Gastrocnemius medialis (tissue), 4 donors: ENCODE measurements at places on chromosomes 1 and 21. TPM values are rescaled to one million over a fixed set of nuclear protein-coding genes. Genes with fewer than 3 reads are reported as not detected.
A peak's percentile ranks its signal among the peaks of the same experiment; 100 is the strongest.

DNA sequence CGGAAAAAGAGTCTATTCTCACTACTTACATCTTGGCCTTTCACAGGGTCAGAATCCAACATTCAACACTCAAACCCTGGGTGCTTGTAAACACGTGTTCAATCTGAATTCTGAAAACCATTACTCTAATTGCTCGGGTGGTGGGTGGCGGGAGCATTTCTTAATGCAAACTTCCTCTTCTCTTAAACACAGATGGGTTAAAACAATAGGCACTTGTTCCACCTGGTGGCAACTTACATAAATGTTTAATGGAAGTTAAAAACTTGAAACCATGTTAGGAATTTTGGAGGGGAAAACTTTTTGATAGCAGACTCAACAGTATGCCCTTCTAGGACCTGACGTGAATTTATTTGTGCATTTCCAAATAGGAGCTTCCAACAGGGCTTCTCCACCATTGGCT lies 23.4 kb upstream of the TDRD10 start:
- H3K27me3 ChIP-seq: no peaks in the 10 kb centered on the region
- no peaks in the 10 kb centered on the region for H3K36me3 ChIP-seq
- H3K27ac ChIP-seq: no peak overlapping the region
- H3K4me3 ChIP-seq: no peak overlapping the region

DNA sequence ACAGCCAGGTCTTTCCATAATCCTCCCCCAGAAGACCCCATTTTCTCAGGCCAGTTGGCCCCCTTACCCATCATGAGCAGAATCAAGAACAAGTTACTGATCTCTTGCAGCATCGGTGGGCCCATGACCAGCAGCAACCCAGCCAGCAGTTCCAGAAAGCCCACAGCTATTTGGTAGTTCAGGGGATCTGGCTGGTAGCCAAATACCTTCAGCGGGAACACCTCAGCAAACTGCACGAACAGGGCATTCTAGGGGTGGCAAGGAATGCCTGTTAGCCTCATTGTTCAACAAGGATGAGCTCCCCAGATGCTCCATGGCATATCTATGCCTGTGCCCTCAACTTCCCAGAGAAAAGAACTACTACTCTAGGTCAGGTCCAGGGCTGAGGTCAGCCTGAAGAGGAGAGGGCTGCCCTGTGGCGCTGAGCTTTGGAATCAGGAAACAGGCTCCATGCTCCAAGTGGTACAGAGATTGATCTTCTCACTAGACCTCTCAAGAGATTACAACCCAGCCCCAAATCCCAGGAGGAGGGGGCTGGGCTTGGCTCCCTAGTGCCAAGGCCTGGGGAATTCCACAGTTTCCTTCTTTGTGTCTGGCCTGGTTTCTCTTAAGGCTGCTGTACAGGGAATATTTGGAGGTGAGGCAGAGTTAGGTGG lies 1.3 kb downstream of the TMEM35B start:
- H3K27me3 ChIP-seq: no peaks in the 10 kb centered on the region
- H3K27ac ChIP-seq: peak overlapping the region; percentile 75
- peaks cover 15% of the 10 kb centered on the region for H3K4me1 ChIP-seq

DNA sequence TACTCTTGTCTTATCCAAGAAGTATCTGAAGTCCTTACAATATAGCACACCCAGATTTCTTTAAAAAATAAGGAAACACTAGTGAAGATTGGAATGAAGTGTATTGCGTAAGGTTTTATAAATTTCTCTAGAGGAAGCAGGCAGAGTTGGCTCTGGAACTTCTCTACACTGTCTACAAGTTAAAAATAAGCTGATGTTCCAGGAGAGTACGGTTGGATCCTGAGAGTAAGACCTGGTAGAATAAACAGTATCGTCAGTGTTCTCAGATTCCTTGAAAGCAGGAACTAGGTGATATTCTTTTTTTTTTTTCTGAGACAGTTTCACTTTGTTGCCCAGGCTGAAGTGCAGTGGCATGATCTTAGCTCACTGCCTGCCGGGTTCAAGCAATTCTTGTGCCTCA lies 107.9 kb downstream of the USP25 start:
- peak overlapping the region; percentile 80 for H3K27ac ChIP-seq
- H3K36me3 ChIP-seq: peaks cover 22% of the 10 kb centered on the region
- no peaks in the 10 kb centered on the region for H3K27me3 ChIP-seq
- peak; percentile 19 for DNase-seq

GRCh38 chr1:10734375-10734774 lies 62.1 kb downstream of the CASZ1 start:
- H3K4me3 ChIP-seq: no peak overlapping the region
- peak overlapping the region; percentile 86 for H3K27ac ChIP-seq
- no peaks in the 10 kb centered on the region for H3K27me3 ChIP-seq
- no peaks in the 10 kb centered on the region for H3K36me3 ChIP-seq
- peaks cover 64% of the 10 kb centered on the region for H3K4me1 ChIP-seq
- DNase-seq: no peak

DNA sequence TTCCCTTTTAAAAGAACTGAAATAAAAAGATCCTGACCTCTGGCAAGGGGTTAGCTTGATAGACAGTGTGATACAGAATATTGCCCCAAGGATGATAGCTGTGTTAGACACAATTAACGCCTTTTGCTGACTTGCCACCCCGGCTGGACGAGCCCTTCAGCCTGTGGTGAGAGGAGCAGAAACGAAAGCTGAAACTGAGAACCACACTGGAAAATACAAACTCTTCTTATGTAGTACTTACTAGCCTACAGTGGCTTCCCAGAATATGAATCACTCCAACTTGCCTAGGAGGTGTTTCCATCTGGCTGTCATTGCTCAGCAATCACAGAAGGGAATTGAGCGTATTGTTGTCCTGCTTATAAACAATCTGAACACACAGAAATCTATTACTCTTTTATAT lies 22.9 kb downstream of the SAMSN1 start:
- no peaks in the 10 kb centered on the region for H3K4me1 ChIP-seq
- DNase-seq: no peak
- no peak overlapping the region for H3K27ac ChIP-seq
- no peaks in the 10 kb centered on the region for H3K36me3 ChIP-seq
- no peak overlapping the region for H3K4me3 ChIP-seq

VHLL gene
- not detected for total RNA-seq

SLC2A5 gene
- 11.2 TPM for total RNA-seq

- H3K36me3 ChIP-seq: no peaks in the 10 kb centered on the region
- H3K4me3 ChIP-seq: no peak overlapping the region
- H3K4me1 ChIP-seq: no peaks in the 10 kb centered on the region
- no peaks in the 10 kb centered on the region for H3K27me3 ChIP-seq
- DNase-seq: no peak
- H3K27ac ChIP-seq: no peak overlapping the region
These were observed 53.8 kb upstream of the SYT14 start for GRCh38 chr1:209884249-209884648.

DNA sequence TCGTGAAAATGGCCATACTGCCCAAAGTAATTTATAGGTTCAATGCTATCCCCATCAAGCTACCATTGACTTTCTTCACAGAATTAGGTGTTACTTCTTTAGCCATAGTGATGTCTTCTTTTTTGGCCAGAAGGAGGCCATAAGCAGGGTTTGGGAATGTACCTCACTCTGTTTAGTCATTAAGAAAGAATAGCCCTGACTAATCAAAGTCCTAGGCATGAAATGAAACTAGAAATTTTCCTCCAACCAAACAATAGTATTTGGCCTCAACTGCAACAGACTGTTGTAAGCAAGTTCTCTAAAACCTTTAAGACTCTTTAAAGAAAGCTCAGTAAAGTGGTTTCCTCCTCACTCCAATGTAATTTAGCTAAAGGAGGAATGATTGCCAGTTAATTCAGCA lies 163.9 kb downstream of the AKT3 start:
- no peaks in the 10 kb centered on the region for H3K27me3 ChIP-seq
- no peaks in the 10 kb centered on the region for H3K4me1 ChIP-seq
- no peak for DNase-seq
- H3K27ac ChIP-seq: no peak overlapping the region
- H3K36me3 ChIP-seq: no peaks in the 10 kb centered on the region

KCNE2 gene
- not detected for total RNA-seq

S100B gene
- total RNA-seq: 0.80 TPM

GRCh38 chr1:35856964-35857363 lies 26.0 kb upstream of the AGO1 start:
- no peak for DNase-seq
- no peak overlapping the region for H3K27ac ChIP-seq
- peaks cover 4% of the 10 kb centered on the region for H3K4me1 ChIP-seq
- no peak overlapping the region for H3K4me3 ChIP-seq

DNA sequence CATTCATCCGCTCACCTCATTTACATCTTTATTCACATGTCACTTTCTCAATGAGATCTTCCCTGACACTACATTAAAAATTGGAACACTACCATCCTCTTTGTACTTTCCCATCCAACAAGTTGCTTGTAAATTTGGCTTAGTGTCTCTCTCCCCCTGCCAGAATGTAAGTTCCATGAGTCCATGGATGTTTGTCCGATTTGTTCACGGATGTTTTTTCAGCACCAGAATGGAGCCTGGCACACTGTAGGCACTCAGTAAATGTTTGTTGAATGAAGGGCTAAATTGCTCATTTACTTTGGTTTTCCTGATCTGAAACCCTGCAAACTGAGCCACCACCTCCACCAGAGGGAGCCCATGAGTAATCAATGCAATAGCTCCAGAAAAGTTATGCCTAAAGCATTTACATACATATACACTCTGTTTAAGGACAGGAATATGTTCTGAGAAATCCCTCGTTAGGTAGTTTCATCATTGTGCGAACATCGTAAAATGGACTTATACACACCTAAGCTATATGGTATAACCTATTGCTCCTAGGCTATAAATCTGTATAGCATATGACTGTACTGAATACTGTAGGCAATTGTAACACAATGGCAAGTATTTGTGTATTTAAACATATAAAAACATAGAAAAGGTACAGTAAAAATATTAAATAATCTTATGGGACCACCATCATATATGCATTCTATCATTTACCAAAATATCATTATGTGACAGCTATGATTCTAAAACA lies 2.8 kb upstream of the EYA3 start:
- no peaks in the 10 kb centered on the region for H3K27me3 ChIP-seq
- H3K36me3 ChIP-seq: no peaks in the 10 kb centered on the region
- peaks cover 21% of the 10 kb centered on the region for H3K4me1 ChIP-seq
- H3K27ac ChIP-seq: no peak overlapping the region
- H3K4me3 ChIP-seq: no peak overlapping the region
- no peak for DNase-seq

DNA sequence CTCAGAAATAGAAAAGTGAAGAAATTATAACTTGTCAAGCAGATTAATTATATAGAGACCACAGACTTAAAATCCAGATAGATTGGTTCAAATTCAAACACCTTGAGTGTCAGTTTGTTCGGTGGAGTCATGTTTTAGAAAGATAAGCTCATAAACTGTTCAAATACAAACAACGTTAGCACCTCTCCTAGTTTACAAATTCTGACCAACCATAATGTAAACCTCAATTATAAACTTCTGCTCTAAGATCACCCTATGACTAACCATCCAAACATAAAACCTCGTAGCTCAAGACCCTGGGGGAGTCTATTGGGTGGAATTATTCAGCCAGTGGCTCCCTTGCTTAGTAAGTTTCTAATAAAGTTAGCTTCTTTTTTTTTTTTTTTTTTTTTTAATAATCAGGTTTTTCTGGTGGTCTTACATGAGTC lies 12.4 kb downstream of the CBR1 start:
- no peak overlapping the region for H3K4me3 ChIP-seq
- no peaks in the 10 kb centered on the region for H3K27me3 ChIP-seq
- no peak for DNase-seq

GRCh38 chr1:165873481-165873880 lies 46.1 kb downstream of the UCK2 start:
- H3K4me3 ChIP-seq: no peak overlapping the region
- H3K27ac ChIP-seq: no peak overlapping the region
- DNase-seq: no peak
- H3K36me3 ChIP-seq: no peaks in the 10 kb centered on the region
- no peaks in the 10 kb centered on the region for H3K27me3 ChIP-seq

TINAGL1 gene
- 50.3 TPM for total RNA-seq
